ENCODE measurements at places on chromosomes 7 and 10. TPM values are rescaled to one million over a fixed set of nuclear protein-coding genes. Genes with fewer than 3 reads are reported as not detected.

The SLC13A4 gene
- total RNA-seq: 0.21 TPM

The NPFFR1 gene
- total RNA-seq: not detected

The SPDYE8 gene
- not detected for total RNA-seq

The CALCR gene
- total RNA-seq: not detected

The ZNF511 gene
- total RNA-seq: 51.8 TPM

The AKR1C8 gene
- not detected for total RNA-seq

The SPDYE2 gene
- not detected for total RNA-seq

The ACSM6 gene
- total RNA-seq: not detected

The LZTS2 gene
- total RNA-seq: 169 TPM

The SLC25A40 gene
- total RNA-seq: 4.0 TPM

The TRUB1 gene
- 5.4 TPM for total RNA-seq

The SPAM1 gene
- total RNA-seq: not detected

The FAM25C gene
- total RNA-seq: not detected

The CYP26C1 gene
- not detected for total RNA-seq

The PON3 gene
- total RNA-seq: not detected

The SPDYE1 gene
- not detected for total RNA-seq

The PLEKHS1 gene
- not detected for total RNA-seq

The TMEM236 gene
- total RNA-seq: not detected

The LRRC18 gene
- total RNA-seq: not detected

The IDI2 gene
- not detected for total RNA-seq

The MRLN gene
- total RNA-seq: not detected

The CRHR2 gene
- 3.1 TPM for total RNA-seq

The COBL gene
- total RNA-seq: 0.11 TPM

The PCLO gene
- 0.11 TPM for total RNA-seq
